Activated T-helper 2 cell treated with anti-CD3 and anti-CD28 coated beads, Interferon-gamma antibody, Interleukin-2, Interleukin-4, amounts not matched to agents 10 μg/mL and 5 μg/mL and 100 μg/mL, durations not matched to agents 14 hours and 24 hours and 36 hours (primary cell): ENCODE measurements at places on chromosomes 4 and X.

- DNase-seq: no peak
Observed at GRCh38 chr4:15654593-15655222, 449 bp downstream of the FBXL5 start.

DNA sequence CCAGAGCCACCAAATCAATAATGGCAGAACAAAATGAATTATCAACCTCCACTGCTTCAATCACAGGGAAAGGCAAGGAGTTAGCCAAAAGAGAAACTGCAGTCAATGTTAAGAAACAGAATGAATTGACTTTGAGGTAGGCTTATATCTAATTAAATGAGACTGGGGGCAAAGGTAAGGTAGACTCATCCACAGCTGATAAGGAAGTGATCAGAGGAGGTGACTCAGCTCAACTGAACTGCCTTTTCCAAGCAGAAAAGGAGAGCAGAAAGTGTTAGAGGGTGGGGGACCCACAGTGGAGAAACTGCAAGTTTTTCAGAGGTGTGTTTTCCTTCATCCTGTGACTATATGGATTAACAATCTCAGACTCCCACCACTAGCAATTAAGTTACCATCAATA is 345.8 kb upstream of the PPARGC1A start:
- no peak for DNase-seq

- DNase-seq: no peak
Observed at GRCh38 chrX:85112293-85112692, 108.6 kb downstream of the APOOL start.

DNA sequence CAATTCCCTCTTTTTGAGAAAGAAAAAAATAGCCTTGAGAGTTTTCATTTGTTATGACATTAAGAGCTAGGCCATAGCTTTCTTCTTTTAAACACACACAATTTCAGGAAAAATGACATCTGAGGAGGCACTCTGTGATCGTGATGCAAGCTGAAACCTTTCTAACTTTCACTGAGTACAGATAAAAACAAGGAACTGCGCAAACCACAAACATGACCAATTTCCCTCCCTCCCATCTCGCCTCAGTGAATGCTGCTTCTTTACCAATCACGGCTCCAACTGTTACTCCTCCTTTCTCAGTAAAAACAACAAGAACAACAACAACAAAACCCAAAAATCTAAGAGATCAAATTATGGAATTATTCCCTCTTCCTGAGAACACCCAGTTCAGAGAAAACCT is 626.8 kb downstream of the TLL1 start:
- DNase-seq: no peak

DNA sequence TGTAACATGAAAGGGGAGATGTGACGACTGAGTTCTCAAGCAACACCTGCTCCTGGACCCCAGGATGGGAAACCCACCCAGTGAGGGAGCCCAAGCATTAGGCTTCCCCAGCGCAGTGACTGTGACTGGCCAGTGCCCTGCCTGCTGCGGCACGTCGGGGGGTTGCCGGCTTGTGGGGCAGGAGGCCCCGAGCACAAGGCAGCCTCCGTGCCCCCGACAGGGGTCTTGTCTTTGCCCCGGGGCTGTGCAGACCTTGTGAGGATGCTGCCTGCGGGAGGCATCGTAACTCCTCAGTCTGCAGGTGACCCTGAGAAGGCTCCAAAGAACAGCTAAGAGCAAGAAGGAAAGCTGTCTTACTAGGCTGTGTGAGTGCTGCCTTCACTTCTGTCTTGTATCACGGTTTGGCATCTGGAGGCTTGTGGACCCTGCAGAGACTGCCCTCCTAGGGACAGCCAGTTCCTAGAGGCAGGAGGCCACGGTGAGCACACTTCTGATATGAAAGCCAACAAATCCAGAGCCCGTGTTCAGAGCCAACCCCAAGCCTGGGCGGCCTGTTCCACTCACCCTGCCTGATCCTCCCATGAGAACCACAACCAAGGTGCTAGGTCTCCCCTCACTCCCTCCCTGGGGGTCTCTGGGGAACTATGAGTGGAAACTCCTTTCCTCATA is 47.7 kb downstream of the FGFRL1 start:
- DNase-seq: no peak
